ENCODE measurements at places on chromosomes 2 and 18.

GRCh38 chr18:50982086-50982801, 14.4 kb downstream of the ELAC1 start:
- no peak for DNase-seq

DNA sequence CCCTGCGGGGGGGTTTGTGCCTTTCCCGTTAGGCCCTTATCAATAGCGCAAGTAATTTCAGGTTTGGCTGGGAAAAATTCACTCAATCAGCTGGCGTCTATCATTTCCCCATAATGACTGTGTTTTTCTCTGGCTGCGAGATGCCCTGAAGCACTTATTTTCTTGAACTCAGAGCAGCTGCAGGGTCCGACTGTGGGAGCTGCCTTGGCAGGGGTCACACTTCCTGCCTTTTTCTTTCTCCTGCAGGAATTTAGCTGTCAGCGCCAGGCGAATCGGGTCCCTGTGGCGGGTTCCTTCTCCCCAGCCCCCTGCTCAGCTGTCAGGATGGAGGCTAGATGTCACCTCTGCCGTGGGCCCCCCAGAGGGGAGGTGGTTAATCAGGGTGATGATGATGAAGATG, 81.3 kb upstream of the HPCAL1 start:
- DNase-seq = no peak

- DNase-seq = no peak
Measured at GRCh38 chr2:66547887-66548286, 113.0 kb downstream of the MEIS1 start.

DNA sequence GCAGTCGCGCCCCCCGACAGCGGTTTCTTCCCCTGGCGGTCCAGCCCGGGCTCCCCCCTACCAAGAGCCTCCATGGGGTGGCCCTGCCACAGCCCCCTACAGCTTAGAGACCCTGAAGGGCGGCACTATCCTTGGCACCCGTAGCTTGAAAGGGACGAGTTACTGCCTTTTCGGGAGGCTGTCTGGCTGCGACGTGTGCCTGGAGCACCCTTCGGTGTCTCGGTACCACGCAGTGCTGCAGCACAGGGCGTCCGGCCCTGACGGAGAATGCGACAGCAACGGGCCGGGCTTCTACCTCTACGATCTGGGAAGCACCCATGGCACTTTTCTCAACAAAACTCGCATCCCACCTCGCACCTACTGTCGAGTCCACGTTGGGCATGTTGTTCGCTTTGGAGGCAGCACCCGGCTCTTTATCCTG, 475 bp downstream of the SLC4A1AP start:
- no peak for DNase-seq

DNA sequence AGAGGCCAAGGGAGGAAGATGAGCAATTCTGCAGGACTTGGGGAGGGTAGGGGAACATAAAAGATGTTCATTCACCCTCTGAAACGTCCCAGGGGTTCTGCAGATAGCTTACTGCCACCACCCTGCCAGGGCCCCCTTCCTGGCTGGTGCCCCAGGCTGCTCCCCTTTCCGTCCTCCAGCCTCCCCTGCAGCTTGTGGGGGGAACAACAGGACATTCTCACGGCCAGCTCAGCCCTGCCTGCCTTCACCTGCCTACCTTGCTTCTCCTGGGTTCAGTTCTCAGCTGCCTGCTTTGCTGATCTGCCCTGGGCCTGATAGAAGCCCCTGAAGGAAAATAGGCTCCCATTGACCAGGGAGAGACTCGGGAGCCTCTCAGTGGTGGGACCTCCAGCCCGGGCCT, 251.1 kb downstream of the CELF4 start:
- DNase-seq = no peak

DNA sequence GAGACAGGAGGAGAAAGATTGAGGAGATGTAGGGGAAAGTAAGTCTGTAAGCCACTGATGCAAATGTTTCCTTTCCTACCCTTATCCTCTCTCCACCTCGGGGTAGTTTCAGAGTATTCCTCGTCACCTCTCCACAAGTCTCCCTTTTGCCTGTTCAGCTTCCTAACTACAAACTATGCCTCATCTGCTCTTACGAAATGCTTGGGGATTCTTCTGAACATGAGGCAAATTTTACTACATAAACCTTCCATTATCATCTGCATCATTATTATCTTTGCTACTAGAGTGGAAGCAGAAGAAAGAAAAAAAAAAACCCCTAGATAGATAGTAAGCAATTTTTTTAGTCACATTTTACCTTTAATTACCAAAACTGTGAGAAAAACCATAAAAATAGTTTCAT, 43.1 kb upstream of the CWC22 start:
- no peak for DNase-seq

- no peak for DNase-seq
Measured at GRCh38 chr2:38907743-38908562, 18.3 kb downstream of the ARHGEF33 start.
